ENCODE measurements at places on chromosomes 13 and 19.

GRCh38 chr13:50916701-50917184 lies 7.2 kb downstream of the RNASEH2B start:
- peak; percentile 51 for DNase-seq

DNA sequence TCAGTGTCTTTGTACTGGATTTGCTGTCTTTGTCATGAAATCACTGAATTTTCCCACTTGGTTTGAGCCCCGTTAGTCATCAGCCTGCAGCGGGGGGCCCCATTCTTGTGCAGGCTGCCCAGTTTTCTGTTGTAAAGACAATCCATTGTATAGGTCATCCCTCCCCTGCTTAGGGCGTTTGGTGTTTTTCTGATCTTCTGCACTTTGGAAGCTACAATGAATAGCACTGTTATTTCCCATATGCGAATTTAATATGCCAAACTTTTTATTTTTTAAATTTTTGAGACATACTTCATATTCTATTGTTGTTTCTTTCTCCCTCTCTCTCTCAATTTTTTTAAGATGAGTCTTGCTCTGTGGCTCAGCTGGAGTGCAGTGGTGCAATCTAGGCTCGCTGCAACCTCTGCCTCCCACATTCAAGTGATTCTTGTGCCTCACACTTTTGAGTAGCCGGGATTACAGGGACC lies 9.0 kb downstream of the SLC27A1 start:
- no peak for DNase-seq

- DNase-seq = no peak
Observed at GRCh38 chr19:41886761-41887710, 4.1 kb downstream of the ARHGEF1 start.

- DNase-seq = no peak
Observed at GRCh38 chr13:56009418-56009817, 1131.3 kb upstream of the PRR20A start.

GRCh38 chr13:44132710-44133109 lies 240.9 kb upstream of the SERP2 start:
- DNase-seq = no peak

GRCh38 chr19:19782783-19783182 lies 38.8 kb downstream of the ZNF506 start:
- DNase-seq = no peak

GRCh38 chr19:51181913-51182419 lies 39.9 kb downstream of the SIGLEC7 start:
- DNase-seq = no peak

DNA sequence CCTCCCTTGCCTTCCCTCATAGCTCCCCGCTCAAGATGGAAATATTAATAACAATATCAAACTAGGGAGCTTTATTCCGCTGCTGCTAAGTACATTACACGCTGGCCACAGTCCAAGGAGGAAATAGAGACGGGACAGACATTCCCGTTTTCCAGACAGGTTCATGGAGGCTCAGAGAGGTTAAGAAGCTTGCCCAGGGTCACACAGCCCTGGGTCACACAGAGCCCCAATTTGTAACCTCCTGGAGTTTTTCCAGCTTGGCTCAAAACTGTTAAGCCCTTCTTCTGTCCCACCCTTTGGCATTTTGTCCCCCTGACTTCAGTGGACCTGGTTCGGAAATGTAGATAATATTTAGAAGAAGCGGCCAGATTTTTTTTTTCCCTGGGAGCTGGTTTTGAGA lies 2.0 kb downstream of the BICRA start:
- DNase-seq = no peak

- no peak for DNase-seq
Observed at GRCh38 chr19:45712699-45713067, 18.0 kb downstream of the FBXO46 start.

GRCh38 chr19:33740811-33741396 lies 55.8 kb upstream of the KCTD15 start:
- DNase-seq = no peak

DNA sequence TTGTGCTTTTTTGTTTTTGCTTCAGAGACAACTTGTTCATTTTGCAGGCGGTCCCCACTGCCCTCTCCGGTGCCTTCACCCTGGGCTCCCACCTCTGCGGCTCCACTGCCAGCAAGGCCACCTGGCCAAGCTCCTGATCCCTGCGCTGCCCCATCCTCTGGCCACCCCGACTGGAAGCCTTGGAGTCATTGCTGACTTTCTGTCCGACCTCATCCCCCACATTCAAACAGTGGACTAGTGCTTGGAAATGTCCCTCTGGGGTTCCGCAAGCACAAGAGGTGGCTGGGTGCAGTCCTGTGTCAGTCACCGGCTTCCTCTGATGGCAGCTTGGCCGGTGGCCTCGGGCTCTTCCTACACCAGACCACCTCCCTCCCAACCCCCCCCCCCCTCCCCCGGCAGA lies 17.0 kb downstream of the IL17D start:
- no peak for DNase-seq

- no peak for DNase-seq
Observed at GRCh38 chr19:33248954-33249613, 23.4 kb upstream of the SLC7A10 start.

DNA sequence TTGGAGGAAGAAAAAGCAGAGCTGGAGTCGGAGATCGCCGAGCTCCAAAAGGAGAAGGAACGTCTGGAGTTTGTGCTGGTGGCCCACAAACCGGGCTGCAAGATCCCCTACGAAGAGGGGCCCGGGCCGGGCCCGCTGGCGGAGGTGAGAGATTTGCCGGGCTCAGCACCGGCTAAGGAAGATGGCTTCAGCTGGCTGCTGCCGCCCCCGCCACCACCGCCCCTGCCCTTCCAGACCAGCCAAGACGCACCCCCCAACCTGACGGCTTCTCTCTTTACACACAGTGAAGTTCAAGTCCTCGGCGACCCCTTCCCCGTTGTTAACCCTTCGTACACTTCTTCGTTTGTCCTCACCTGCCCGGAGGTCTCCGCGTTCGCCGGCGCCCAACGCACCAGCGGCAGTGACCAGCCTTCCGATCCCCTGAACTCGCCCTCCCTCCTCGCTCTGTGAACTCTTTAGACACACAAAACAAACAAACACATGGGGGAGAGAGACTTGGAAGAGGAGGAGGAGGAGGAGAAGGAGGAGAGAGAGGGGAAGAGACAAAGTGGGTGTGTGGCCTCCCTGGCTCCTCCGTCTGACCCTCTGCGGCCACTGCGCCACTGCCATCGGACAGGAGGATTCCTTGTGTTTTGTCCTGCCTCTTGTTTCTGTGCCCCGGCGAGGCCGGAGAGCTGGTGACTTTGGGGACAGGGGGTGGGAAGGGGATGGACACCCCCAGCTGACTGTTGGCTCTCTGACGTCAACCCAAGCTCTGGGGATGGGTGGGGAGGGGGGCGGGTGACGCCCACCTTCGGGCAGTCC lies 5.0 kb downstream of the FOSB start:
- DNase-seq = peak; percentile 81

DNA sequence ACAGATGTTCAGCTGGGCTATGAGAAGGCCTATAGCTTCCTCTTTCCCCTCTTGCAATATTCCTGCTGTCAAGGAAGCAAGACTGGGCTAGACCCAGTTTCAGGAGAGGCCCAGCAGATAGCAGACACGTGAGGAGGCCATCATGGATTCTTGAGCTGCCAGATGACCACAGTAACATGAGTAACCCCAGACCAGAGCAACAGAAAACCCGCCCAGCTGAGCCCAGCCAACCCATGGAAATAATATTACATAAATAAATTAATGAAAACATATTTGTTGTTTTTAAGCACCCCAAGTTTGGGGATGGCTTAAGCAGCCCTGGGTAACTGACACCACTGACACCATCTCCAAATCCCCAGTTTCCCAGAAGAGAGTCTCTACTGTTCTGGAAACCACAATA lies 50.2 kb upstream of the PDCD5 start:
- no peak for DNase-seq
